ENCODE measurements at places on chromosomes 2 and 18.

DNA sequence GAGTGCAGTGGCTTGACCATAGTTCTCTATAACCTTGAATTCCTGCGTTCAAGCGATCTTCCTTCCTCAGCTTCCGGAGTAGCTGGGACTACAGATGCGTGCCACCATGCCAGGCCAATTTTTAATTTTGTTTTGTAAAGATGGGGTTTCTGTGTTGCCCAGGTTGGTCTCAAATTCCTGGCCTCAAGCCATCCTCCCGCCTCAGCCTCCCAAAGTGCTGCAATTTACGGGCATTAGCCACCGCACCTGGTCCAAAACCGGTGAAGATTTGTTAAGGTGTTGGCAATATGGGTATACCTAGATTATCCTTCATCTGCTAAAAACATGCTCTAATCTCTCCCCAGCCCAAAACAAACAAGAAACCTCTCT lies 1.3 kb upstream of the EIF2AK3 start:
- no peak for DNase-seq

DNA sequence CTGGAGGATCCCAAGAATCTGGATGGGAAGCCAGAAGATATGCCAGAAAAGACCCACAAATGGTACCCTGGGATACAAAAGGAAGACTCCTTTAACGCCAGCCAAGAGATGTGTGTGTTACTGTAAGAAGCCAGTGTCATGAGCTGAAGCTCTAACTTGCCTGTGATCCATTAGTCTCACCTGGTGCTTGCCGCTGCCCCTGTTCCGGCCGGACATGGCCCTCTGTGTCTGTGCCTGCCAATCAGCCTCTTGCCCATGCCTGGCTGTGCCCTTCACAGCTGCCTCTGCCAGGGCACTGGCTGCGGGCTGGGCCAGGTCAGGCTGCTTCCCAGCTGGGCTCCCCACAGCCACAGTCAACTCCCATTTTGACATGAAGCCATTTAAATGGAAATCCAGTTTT lies 55.4 kb downstream of the POU3F3 start:
- no peak for DNase-seq

DNA sequence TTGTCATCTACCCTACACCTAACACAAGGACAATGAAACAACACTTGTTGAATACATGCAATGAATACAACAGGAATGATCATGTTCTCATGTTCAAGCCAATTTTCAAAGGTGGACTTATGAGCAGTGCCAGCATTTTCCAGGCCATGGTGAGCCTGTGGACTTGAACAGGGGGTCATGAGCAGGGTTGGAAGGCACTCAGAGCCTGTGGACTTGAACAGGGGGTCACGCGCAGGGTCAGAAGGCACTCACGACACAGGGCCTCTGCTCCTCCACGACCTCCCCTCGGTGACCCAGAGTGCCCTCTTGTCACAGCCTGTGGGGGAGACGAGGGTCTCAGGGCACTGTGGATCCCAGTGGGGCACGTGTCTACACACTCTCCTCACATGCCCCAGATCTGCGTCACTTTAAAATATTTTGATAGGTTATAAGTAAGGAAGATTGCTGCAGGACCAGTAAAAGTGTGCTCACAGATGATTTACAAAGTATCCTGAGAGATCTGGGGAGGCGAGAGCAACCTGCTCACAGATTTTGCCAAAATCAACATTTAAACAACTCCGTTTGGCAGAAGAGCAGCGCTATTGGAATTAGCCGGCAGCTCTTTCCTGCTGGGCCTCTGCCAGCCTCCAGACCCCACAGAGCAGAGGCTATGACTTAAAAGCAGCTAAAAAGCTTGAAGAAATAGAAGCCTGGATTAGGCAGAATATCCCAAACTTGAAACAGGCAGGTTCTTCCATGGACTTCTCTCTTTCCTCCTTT lies 121.9 kb downstream of the TMEM18 start:
- DNase-seq, result no peak

- DNase-seq, result no peak
These were observed 36.0 kb upstream of the SCN1A start for GRCh38 chr2:166163775-166164174.

- DNase-seq, result no peak
These were observed 32.3 kb upstream of the CTDP1 start for GRCh38 chr18:79647307-79647706.

- DNase-seq, result no peak
These were observed 4.4 kb downstream of the TNFAIP6 start for GRCh38 chr2:151361674-151362370.

DNA sequence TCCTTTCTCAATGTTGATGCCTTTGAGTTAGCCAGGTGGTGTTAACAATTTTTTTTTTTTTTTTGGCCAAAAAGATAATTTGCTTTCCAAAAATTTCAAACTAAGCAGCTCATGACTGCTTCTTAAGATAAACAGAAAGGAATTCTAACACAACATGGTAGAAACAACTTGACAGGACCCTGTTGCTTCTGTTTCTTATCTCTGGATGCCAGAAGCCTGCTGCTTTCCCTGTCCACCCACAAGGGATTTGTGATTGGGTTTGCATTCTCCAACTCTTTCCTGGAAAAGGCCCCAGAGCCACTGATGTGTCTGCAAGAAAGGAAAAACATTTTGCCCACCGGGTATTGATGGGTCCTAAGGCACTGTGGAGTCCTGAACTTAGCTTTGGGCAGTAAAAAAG lies 217.2 kb upstream of the PKDCC start:
- DNase-seq, result no peak

GRCh38 chr2:33340280-33340679 lies 136.2 kb upstream of the RASGRP3 start:
- no peak for DNase-seq

DNA sequence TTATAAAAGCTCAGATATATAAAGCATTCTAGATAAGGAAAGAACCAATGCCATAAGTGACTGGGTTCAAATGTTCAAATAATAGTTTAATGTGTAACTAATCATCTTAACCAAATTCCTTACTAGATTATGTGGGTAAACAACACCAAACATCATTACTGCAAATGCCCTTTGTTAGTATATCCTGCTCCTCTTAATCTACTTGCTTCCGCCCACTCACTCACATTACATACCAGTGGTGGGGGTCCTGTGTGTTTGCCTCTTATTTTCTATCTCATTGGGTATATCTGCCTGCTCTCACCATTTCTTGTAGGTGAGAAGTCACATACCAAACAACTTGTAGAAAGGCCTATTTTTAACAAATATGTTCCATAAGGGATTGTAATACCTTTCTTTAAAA lies 562.1 kb downstream of the NRXN1 start:
- no peak for DNase-seq

- no peak for DNase-seq
These were observed 18.6 kb upstream of the MBP start for GRCh38 chr18:77151033-77151771.

DNA sequence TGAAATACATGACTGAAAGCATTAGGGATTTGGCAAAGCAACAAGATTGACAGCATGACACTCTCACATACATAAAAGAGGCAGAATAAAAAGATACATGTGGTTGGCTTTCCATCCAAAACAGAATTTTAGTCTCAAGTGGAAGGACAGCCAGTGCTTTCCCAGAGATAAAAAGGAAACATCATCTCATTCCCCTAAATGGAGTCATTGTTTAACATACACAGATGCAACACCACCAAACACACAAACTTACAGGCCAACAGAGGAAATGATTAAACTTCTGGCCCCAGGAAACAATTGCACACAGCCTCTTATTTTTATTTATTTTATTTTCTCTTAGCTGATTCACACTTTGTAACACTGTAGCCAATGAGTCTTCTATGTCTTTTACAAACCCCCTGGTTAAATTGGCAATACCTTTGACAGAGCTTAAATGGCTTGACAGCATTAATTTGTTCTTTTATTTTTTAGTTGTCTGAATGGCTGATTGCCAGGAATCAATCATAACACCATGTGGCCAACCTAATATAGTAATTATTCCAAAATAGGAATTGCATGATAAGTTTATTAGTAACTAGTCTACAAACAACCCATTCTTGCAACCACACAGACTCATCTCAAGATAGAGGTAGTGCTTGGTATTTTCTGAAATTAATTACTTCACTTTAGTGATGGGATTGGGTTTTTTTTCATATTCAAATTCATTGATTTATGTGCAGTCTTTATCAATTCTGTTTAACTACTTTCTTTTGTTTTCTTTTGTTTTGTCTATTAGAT lies 190.5 kb downstream of the RND3 start:
- DNase-seq, result no peak

GRCh38 chr2:202171241-202171825 lies 67.1 kb downstream of the SUMO1 start:
- no peak for DNase-seq

DNA sequence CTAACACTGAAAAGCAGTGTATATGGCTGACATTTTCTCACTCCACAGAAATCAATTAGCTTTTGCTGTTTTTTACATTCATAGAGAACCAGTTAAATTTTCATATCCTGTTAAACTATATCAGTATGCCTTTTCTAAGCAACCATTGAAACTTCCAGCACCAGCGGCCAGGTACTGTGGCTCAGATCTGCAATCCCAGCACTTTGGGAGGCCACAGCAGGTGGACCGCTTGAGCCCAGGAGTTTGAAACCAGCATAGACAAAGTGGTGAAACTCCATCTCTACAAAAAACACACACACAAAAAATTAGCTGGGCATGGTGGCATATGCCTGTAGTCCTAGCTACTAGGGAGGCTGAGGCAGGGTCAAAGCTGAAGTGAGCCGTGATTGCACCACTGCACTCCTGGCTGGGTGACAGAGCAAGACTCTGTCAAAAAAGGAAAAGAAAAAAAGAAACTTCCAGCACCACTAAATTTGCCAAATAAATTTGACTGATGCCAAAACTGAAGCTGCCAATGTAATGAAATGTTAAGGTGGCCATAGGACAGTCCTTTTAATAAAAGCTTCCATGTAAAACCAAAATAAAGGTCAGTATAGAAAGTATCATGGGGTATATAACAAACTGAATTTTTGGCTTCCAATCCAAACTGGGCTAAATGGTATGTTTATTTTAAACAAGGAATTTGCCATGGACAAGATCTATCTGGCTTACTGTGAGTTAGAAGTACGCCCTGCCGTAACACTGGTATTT lies 3.5 kb downstream of the SFT2D3 start:
- no peak for DNase-seq

DNA sequence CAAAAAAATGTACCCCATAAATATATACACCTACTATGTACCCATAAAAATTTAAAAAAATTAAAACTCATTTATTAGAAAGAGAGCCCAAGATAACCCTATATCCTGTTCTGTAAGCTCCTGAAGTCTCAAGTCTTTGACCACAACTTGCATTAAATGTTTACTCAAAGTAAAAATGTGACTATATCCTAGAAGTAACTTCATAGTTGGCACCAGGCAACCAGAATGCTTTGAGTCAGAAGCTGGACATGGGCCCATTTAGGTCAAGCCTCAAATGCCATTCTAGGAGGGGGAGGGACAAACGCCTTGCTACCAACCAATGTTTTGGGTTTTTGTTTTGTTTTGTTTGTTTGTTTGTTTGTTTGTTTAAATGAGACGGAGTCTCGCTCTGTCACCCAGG lies 9.3 kb upstream of the TBC1D8 start:
- DNase-seq, result no peak

DNA sequence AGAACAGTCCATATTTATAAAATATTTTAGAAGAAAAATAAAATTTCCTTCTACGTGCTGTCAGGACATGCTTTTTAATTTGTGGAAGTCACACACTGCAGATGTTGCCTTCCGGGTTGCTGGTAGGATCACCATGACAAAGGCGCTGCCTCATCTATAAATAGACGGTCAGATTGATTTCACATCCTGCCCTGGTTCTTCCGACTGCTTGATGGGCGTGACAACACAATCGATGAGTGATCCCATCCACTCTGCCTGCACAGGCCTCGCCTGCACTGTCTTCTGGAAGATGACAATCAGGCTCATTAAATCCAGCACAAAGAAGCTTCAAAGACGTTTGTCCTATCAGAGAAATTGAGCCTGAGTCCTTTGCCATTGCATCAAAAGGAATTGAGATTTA lies 318.9 kb upstream of the TRIB2 start:
- no peak for DNase-seq

- peak; percentile 37 for DNase-seq
These were observed 807 bp upstream of the CREB1 start for GRCh38 chr2:207528980-207529329.

- DNase-seq, result no peak
These were observed 15.2 kb upstream of the LTBP1 start for GRCh38 chr2:32931519-32931918.

GRCh38 chr2:1340141-1340512 lies 73.1 kb upstream of the TPO start:
- no peak for DNase-seq

DNA sequence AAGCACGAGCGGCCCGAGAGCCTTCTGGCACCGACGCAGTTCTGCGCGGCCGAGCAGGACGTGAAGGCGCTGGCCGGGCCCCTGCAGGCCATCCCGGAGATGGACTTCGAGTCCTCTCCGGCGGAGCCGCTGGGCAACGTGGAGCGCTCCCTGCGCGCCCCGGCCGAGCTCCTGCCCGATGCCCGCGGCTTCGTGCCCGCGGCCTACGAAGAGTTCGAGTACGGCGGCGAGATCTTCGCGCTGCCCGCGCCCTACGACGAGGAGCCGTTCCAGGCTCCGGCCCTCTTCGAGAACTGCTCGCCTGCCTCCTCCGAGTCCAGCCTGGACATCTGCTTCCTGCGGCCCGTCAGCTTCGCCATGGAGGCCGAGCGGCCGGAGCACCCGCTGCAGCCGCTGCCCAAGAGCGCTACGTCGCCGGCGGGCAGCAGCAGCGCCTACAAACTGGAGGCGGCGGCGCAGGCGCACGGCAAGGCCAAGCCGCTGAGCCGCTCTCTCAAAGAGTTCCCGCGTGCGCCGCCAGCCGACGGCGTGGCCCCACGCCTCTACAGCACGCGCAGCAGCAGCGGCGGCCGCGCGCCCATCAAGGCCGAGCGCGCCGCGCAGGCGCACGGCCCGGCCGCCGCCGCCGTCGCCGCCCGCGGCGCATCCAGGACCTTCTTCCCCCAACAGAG lies 70.4 kb downstream of the ARHGEF33 start:
- DNase-seq, result peak; percentile 9

GRCh38 chr2:231684314-231685223 lies 23.8 kb upstream of the PTMA start:
- DNase-seq, result no peak

DNA sequence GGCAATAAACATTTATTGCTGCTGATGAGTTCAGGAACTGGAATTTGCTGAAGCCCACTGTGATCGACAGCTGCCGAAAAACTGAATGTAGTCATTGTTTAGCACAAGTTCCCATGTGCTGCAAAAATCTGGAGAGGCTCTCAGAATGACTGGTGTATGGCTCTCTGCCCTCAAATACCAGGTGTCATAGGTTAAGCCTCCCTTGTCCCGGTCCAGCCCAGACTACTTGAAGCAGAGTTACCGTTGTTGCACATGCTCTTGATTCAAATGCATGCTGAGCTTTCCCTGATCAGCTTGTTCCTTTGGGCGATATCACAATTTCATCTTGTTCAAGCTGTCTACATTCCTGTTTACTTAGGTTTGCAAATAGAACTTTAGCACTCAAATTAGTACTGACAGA lies 625.2 kb downstream of the CPS1 start:
- no peak for DNase-seq
